ENCODE measurements at places on chromosomes 16 and 17.

- no peak for DNase-seq
Measured at GRCh38 chr17:5068236-5068635, 10.0 kb upstream of the ZFP3 start.

- peak; percentile 22 for DNase-seq
Measured at GRCh38 chr17:958712-959451, 20.7 kb downstream of the NXN start.

- peak; percentile 37 for DNase-seq
Measured at GRCh38 chr16:47777220-47777619, 316.1 kb downstream of the PHKB start.

- DNase-seq, result peak; percentile 77
Measured at GRCh38 chr17:2053380-2054261, 1.3 kb upstream of the HIC1 start.

DNA sequence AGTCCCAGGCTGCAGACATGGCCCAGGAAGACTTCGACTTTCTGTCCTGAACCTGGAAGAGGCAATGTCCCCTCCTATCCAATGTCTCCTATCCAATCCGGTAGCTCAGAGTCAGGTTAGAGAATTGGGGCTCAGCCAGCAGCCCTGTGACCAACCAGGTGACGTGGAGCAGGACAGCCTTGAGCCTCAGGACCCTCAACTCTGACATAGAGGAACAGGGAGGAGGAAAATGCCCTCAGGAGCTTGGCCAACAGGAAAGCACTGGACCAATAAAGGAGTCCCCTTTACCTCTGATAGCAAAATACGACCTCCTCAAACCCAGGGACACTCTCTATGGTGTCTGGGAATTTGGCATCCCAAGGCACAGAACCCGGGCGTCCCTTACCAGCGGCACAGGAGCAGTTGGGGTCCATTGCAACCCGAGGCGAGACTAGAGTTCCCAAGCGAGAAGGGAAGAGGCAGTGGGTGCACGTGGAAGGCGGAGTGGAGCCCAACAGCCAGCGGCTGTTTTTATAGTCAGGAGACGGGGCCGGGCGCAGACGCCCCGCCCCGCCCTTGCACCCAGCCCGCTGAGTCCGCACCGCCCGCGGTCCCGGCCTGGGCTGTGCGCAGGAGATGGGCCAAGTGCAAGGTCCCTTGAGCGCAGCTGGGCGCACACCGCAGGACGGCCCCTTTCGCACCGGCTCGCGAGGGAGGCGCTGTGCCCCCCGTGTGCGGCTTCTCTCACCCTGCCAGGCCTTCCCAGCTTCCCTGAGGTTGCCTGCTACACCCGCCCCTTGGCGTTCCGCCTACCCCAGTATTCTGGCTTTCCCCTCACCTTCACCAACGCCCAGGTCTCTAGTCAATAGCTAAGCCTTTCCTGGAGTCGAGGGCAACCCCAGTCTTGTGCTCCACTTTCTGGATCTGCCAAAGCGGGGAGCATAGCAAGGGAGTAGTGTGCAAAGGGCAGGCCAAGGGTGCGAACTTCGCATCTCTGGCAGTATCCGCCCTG lies at the start of gene MT1G:
Gene MT1G (minus strand): TSS at position 485 of the 991 bp plus-strand sequence. CDS start 72 bp downstream, at position 413.
- peak; percentile 55 for DNase-seq

- no peak for DNase-seq
Measured at GRCh38 chr17:68359791-68360535, 68.7 kb downstream of the ARSG start.

GRCh38 chr17:45990886-45991285 lies 8.2 kb upstream of the STH start:
- DNase-seq, result no peak

DNA sequence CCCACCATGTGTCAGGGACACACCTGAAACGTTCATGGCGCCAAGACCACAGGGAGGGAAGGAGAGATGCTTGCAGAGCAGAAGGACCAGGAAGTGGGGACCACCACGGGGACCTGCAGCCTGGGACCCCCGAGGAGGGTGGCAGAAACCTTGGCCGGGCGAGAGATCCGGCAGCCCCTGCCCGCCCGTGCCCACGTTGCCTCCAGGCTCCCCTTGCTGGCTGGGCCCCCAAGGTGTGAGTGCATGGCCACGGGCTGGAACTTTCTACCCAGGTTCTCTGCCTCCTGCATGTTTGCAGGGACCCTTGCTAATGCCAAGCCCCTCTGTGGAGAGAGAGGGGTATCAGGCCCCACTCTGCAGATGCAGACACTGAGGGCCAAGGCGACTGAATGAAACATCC lies 50.4 kb downstream of the USP22 start:
- no peak for DNase-seq

GRCh38 chr16:4825196-4825595 lies 21.9 kb downstream of the GLYR1 start:
- no peak for DNase-seq

DNA sequence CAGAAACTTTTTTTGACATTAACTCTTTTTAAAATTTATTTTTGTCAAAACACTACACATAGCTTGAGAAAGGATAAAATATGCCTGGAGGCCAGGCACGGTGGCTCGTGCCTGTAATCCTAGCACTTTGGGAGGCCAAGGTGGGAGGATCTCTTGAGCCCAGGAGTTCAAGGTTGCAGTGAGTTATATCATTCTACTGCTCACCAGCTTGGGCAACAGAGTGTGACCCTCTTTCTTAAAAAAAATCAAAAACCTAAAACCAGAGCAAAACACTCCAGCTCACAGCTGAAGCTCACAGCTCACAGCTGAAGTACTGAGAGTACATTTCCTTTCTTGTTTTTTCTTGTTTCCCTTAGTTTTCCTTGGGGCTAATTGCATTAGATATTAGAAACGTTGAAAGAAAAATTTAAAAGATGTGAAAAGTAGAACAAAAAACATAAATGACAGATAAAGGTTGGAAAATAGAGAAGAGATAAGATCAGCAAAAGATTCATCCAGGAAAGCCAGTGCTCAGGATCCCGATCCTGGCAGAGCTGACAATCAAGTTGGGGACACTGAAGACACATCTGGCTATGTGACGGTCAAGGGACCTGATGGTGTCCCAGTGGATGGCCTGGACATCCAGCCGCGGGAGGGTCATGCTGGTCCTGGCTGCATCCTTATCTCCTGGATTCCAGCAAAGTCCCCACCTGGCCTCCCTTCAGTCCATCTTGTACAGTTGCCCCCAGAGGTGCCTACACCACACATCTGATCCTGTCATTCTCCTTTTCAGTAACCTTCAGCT lies 9.8 kb downstream of the CHST6 start:
- no peak for DNase-seq

- DNase-seq, result no peak
Measured at GRCh38 chr17:34723875-34724274, 144.5 kb downstream of the TMEM132E start.

GRCh38 chr16:79170555-79171246 lies 429.8 kb downstream of the MAF start:
- no peak for DNase-seq

DNA sequence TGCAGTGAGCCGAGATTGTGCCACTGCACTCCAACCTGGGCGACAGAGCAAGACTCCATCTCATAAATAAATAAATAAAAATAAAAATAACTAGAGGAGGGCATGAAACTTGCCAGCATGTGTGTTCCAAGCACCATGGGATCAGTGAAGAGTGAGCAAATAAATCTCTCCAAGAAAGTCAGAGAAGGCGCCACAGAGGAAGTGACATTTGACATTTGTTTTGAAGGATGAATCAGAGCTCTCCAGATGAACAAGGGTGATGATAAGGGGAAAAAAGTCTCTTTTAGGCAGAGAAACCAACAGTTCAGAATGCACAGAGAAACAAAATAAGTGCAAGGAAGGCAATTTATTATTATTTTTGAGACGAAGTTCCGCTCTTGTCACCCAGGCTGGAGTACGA lies 50.3 kb downstream of the IST1 start:
- no peak for DNase-seq

DNA sequence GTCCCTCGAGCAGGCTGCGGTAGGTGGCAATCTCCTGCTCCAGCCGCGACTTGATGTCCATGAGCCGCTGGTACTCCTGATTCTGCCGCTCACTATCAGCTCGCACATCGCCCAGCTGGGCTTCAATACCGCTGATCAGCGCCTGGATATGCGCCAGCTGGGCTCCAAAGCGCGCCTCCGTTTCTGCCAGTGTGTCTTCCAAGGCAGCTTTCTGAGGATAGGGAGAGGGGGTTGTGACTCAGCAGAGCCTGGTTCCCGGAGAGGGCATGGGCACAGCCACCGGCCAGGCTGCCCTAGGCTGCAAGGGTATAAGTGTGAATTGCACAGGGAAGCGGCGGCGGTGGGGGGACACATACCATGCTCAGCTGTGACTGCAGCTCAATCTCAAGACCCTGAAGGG lies 4.3 kb downstream of the KRT19 start:
- no peak for DNase-seq

GRCh38 chr17:64084940-64085649 lies 44.8 kb downstream of the ERN1 start:
- DNase-seq, result no peak

- no peak for DNase-seq
Measured at GRCh38 chr17:69724238-69724637, 309.7 kb downstream of the MAP2K6 start.

GRCh38 chr16:15032547-15033308 lies 23.1 kb downstream of the NTAN1 start:
- DNase-seq, result peak; percentile 49

GRCh38 chr16:85365120-85365519 lies 248.0 kb upstream of the GSE1 start:
- DNase-seq, result no peak

GRCh38 chr16:52070341-52071057 lies 476.4 kb downstream of the TOX3 start:
- DNase-seq, result no peak

GRCh38 chr17:79294459-79295071 lies 219.9 kb downstream of the ENGASE start:
- DNase-seq, result peak; percentile 39

GRCh38 chr17:78101112-78101511 lies 27.4 kb downstream of the TMC6 start:
- DNase-seq, result no peak

DNA sequence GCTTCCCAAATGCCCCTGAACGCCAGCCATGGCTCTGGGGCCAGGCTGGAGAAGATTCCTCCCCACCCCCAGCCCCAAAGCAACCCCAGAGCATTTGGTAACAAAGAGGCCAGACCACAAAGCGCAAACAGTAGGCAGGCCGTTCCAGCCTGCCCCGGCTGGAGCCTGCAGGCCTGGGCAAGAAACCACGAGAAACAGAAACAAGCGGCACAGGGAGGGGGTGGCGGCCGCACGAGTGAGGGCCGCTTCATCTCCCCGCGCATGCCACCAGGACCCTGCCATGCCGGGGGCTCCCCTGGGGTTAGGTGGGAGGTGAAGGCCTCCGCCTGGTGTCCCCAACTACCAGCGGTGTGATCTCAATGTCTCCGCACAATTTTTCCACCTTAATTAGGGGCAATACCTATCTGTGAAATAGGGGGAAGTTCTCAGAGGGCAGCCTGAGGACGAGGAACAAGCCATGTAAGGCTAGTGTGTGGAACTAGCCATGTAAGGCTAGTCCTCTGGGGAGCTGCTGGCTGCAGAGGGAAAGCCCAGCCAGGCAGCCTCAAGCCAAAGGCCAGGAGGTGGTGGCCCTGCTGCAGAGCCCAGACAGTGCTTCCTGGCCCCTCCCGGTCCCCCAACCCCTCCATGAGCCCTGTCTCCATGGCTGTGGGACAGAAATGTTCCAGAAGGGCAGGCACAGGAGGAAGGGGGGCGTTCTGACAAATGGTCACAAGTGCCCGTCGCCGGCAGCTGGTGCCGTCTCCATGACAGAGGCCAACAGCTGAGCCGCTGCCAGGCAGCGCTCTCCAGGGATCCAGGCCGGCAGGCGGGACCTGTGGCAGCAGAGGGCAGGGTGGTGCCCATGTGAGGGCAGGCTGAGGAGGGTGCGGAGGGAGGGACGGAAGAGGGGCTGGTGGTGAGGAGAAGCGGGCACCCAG lies 14.5 kb upstream of the MTSS2 start:
- DNase-seq, result no peak

DNA sequence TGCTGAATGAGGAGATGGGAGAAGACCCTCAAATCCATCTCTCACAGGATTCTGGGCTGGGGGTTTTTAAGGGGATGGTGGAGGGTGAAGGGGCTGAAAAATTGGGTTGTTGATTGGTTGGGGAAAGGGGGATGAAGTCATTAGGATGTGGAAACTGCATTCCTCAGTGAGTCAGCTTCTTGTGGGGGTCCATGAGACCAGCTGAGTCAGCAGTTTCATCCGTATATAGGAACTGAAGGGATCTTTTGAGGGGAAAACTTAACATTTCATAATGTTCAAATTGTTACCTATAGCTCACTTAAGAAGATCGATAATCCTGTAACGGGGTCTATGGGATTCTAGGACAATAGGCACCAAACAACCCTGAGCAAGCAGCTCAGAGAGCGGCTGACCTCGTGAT lies 213.4 kb downstream of the CBLN1 start:
- DNase-seq, result no peak

- DNase-seq, result no peak
Measured at GRCh38 chr17:63414222-63414621, 31.9 kb downstream of the CYB561 start.

DNA sequence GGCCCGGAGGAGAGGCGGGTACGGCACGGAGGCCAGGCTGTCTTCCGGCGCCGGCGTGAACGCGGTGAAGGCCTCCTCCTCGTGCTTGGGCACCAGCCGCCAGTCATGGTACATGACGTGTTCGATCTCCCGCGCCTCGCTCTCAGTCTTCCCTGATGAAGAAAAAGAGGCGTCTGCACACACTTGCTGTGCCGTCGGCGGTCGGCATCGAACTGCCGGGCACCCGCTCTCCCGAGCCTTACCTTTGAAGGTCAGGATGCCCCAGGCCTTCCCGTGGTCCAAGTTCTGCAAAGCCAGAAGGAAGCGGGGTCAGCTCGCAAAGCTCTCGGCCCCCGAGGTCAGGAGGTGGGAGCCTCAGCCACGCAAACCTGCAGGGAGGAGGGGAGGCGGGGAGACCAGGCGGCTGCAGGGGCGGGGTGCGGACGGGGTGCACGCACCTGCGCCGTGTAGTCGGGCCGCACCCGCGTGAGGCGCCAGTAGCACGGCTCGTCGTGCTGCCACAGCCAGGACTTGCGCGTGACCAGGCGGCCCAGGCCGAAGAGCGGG lies at the start of gene EME2:
Gene EME2 (plus strand): TSS at position 449 of the 546 bp plus-strand sequence. CDS start 418 bp downstream, outside the sequence.
- DNase-seq, result peak; percentile 38

DNA sequence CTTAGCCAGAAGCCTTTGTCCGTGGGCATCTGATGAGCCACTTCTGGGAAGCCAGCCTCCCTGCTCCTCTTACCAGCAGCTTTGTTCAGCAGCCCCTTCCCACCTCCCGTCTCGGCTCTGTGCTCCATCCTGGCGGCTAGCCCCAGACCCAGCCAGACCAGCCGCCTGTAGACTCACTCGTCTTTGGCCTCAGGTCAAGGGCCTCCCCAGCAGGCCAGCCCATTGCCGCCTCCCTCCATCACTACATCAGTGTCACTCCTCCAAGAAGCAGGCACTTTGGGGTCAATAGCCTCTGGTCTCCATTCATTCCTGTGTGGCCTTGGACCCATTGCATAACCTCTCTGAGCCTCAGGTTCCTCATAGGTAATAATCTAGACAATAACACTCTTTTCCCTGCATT lies 20.9 kb upstream of the CRHR1 start:
- no peak for DNase-seq

- DNase-seq, result peak; percentile 21
Measured at GRCh38 chr17:32894245-32894644, 17.3 kb upstream of the MYO1D start.

GRCh38 chr16:79856581-79856980 lies 256.0 kb upstream of the MAF start:
- DNase-seq, result no peak

Data from EH (cell line).